NCI-H2029 treated with DMSO at 0.1 percent for 48 hours (cell line): ENCODE measurements at places on chromosomes 2 and 18.

GRCh38 chr18:36580266-36580665 is 248.5 kb downstream of the TPGS2 start:
- no peak for DNase-seq

DNA sequence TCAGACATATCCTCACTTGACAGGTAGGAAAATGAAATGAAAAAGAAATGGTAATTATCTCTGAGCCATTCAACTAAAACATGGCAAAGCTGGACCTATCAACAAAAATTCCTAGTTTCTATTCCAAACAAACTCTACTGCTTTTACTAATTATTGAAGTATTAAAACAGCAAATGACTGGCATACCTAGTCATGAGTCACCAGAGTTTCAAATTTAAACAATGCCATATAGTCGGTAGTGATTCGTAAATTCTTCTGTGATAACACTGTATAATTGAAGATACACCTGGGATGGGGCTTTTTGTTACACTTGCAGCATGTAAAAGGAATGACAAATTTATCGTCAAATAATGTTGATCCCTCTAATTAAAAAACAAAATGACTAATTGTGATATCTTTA is 153.1 kb upstream of the THUMPD2 start:
- no peak for DNase-seq

GRCh38 chr2:200159829-200160781 is 146.4 kb upstream of the SPATS2L start:
- no peak for DNase-seq

DNA sequence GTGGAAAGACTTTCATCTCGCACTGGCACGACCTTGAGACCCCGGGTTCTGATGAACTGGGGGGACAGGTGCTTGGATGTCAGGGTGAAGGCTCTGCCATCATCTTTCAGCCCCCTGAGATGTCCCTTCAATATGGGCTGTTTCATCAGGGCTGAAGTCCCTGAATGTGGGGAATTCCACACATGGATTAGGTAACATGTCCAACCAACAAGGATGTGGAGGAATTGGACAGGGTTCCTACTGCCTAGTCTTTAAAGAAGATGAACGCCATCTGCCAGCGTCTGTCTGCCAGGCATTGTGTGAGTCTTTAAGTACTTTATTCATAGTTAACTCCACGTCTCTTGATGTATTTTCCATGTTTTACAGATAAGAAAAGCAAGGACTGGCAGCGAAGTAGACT is 5.9 kb upstream of the GRHL1 start:
- no peak for DNase-seq
